ENCODE measurements at places on chromosomes 2 and 18.

GRCh38 chr2:72581560-72582181 lies 244.2 kb downstream of the EXOC6B start:
- DNase-seq, result no peak

- DNase-seq, result peak; percentile 66
These were observed 76.2 kb downstream of the KIAA2012 start for GRCh38 chr2:202149155-202149762.

DNA sequence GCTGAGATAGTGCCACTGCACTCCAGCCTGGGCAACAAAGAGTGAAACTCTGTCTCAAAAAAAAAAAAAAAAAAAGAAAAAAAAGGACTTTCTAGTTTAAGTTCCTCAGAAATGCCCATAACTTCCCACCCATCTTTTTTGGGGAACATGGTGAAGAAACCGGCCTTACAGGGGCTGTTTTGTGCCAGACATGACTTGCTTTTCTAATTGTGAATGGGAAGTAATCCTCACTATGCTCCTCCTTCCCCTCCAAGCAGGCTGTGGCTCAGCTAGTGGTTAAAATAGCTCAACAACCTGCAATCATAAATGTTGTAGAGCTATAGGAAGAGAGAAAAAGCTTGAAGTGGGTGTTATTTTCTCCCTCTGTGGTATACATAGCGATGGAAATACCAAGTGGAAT lies 34.1 kb upstream of the OLA1 start:
- no peak for DNase-seq

DNA sequence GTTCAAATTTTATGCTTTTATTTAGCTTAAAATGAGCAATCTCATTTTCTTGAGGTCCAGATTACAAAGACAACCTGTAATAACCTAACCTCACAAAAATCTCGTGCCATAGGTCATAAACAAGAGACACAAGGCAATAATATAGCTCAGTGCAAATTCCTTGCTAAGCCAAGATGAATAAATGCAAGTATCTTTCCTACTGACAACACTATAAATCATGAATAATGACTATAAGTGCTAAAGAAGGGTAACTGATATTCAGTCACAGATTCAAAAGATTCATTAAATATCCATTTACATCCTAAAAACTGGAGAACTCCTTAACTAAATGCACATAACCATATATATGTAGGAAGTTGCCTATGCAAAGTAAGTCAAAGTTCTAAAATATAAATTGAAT lies 1641.6 kb downstream of the LRP1B start:
- no peak for DNase-seq

DNA sequence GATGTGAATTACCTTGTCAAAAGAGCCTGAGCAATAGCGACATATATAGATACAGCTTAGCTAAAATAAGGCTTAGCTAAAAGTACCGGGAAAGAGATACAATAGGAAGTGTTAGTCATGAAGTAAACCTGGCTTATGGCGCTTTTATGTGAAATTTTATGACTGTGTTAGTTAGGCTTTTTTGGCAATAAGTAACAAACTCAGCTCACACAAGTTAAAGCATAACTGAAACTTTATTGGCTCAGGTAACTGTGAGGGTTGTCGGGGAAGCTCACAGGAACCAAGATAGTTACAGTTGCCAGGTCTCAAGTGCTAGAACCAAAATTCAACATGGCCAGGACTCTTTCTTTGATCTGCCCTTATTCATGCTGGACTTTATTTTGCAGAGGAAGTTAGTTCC lies 925.0 kb upstream of the GYPC start:
- DNase-seq, result no peak

DNA sequence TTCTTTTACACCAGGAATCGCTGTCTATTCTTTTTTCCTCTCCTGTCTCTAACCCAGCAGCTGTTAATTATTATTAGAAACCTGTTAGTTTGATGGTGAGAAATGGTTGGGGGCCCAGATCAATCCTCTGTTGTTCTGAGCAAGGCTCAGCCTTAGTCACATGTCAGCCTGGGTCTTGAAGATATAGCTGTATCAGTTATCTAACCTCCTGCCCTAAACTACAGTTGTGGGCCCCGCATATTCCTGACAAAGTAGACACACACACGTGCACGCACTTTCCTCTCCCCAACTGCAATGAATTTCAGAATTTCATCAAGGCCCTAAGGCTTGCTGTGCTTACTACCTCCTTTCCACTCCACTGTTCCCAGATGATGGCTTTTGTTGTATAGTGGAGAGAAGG lies 54.6 kb downstream of the OLA1 start:
- DNase-seq, result no peak

DNA sequence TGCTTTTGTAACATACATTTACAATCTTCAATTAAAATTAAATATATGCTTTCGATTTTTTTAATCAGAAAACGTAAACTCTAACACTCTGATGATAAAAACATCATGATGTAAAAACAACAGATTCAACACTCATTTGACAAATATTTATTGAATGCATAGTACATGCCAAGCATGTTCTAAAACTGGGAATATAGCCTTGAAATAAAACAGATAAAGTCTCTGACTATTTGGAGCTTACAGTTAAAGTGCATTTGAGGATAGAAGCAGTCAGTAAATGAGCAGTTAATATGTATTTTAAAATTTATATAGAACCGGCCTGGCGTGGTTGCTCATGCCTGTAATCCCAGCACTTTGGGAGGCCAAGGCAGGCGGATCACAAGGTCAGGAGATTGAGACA lies 47.8 kb downstream of the TMX3 start:
- DNase-seq, result no peak

DNA sequence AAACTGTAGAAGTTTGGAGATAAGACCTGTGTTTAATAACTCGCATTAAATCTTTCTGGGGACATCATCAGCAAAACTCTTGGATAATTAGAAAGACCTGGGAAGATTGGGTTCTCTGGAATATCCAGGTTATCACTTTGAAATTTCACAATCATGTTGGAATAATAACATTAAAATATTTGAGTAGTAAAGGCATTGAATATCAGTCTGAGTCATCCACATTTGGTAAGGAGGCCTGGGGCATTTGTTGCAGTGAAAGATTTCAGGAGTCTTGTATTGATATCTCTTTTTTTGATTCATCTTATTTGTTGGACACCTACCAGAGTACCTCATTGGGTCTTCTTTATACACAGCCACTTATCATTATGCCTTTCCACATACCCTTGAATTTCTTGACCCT lies 95.9 kb downstream of the EPB41L5 start:
- DNase-seq, result no peak

GRCh38 chr2:120748310-120748709 lies 12.6 kb downstream of the GLI2 start:
- no peak for DNase-seq

- no peak for DNase-seq
These were observed 1.3 kb downstream of the RASGRP3 start for GRCh38 chr2:33477473-33478468.

DNA sequence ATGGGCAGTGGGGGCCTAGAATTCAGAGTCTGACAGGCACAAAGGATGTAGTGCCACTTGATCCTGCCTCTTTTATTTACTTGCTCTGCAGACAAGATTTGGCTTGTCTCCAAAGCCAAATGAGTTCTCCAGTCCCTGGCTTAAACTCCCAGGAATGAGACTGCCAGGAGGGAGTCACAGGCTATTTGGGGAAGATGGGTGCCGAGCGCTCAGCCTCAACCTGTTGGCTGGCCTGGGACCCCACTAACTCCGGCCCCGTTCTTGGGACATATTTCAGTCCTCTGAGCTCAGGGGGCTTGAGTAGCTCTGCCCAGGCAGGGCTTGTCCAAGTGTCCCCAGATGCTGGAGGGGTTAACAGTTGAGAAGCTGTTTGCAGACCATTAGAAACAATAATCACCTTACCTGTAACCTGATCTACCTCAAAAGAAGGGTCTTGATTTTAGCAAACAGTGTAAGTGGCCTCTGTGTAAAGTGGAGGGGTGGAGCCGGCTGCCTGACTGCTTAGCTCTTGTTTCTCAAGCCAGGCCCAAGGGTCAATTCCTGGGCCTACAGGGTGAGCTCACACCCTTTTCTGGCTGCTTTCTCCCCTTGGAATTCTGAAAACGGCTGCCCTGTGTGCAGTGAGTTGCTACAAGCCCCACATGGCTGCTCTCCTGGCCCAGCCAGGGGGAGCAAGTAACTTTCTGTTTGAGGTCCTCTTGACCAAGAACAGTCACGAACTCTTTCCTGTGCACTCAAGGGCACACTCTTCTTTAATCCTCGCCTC lies 27.1 kb upstream of the FZD5 start:
- no peak for DNase-seq

- no peak for DNase-seq
These were observed 157.1 kb downstream of the FTCDNL1 start for GRCh38 chr2:199693861-199694260.

DNA sequence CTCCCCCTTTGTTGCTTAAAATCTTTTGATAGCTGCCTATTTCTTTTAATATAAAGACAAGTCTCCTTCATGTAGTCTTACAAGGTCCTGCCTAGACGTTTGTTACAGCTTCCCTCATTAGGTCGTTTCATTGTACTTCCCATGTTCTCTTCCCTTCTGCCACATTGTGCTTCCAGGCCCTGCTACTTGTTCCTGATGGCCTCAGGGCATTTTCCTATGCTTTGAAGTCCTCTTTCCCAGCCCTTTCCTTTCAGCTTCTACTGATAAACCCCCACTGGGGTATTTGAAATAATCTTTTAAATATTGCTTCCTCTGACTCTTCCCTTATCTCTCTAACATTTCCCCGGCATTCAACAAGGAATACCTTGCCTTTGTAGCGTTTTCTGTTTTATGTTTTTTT lies 67.4 kb downstream of the UBE2E3 start:
- DNase-seq, result no peak

DNA sequence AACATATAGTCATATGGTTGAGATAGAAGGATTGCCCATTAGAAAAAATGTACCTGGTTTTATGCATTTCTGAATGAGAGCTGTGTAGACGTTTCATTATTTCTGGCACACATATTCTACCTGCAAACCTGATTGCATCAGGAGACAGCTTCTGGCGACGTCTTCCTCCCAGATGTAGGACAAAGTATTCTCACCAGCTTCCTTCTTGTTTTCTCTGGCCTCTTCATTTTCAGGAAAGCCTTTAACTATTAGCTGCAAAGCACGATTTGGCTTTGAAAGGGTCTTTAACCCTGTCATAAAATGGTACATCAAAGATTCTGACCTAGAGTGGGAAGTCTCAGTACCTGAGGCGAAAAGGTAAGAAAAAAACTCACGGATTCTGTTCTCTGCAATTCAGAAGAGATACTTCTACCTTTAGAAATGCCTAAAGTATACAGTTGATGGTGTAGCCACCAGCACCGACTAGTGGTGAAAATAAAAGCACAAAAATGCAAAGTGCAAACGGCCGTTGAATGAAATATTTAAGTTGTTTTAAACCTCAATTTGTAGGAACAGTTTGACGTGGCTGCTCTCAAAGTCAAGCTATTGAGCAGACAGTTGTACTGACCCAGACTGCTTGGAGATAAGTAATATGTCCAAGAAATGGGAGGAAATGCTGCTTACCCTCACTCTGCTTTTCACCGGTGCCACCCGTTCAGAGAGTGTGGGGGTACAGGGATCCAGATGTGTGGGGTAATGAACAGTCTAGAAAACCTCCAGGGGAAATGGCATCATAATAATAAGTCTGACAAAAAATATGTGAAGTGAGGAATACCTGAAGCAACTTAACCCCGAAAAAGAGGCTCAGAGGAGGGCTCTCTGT lies 20.2 kb downstream of the IL18RAP start:
- peak; percentile 20 for DNase-seq

- no peak for DNase-seq
These were observed 57.7 kb downstream of the NBEAL1 start for GRCh38 chr2:203072371-203072770.

DNA sequence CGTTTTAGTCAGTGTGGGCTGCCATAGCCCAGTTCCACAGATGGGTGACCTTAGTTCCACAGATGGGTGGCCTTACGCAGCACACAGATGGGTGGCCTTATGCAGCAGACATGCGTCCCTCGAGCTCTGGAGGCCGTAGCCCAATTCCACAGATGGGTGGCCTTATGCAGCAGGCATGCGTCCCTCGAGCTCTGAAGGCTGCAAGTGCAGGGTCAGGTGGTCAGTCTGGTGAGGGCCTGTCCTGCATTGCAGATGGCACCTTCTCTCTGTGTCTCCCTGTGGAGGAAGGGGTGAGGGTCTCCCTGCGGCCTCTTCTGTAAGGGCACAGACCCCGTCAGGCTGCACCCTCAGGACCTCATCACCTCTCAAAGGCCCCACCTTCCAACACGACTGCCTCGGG lies 189.5 kb upstream of the TPO start:
- no peak for DNase-seq

- DNase-seq, result peak; percentile 39
These were observed 16.3 kb downstream of the SLC3A1 start for GRCh38 chr2:44291281-44292248.

- peak; percentile 33 for DNase-seq
These were observed 30.6 kb downstream of the HNRNPLL start for GRCh38 chr2:38572167-38572566.

GRCh38 chr2:231276987-231277386 lies 78.6 kb downstream of the ARMC9 start:
- DNase-seq, result no peak

- no peak for DNase-seq
These were observed 665 bp upstream of the CACNB4 start for GRCh38 chr2:152099367-152100050.

DNA sequence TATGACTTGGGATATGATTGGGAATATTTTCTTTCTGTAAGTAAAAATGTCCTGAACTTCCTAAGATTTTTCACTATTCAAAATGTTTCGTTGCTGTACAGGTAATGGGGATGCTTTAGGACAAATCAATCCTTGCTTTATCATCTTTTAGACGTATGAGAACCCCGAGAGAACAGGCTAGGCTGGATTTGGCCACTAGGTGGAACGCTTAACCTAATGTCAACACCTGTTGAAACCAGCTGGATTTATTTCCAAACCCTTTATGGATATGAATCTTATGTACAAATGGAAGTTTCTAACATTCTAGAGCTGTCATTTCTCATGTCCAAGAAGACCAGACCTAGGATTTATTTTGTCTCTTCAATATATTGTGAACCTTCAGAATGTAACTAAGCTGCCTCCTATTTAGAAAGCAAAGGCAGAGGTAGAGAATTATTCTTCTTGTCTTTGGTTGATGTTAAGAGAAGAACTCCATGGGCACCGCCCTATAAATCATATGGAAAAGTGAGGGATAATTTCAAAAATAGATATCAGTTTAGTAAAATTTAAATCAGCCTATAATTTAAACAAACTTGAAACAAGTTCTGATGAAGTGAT lies 96.7 kb downstream of the PMAIP1 start:
- DNase-seq, result no peak

DNA sequence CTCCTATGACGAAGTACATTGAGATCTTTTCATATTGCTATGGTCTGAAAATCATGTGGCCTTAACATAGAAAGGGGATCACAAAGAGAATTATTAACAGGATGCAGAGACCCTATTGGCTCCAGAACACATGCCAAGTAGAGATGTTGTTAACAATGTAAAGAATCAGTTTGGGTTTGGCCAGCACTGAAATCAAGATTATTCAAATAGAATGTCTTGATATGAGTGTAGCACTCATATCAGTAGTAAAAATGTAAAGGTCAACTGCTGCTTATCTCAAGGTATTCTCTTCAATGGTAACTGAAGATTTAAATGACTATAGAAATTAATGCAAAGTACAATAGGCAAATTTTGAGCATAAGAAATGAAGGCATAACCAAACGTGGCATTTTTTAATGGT lies 262.8 kb downstream of the PTH2R start:
- DNase-seq, result no peak
